ENCODE measurements at places on chromosomes 6 and 20. TPM values are rescaled to one million over a fixed set of nuclear protein-coding genes. Genes with fewer than 3 reads are reported as not detected.

DNA sequence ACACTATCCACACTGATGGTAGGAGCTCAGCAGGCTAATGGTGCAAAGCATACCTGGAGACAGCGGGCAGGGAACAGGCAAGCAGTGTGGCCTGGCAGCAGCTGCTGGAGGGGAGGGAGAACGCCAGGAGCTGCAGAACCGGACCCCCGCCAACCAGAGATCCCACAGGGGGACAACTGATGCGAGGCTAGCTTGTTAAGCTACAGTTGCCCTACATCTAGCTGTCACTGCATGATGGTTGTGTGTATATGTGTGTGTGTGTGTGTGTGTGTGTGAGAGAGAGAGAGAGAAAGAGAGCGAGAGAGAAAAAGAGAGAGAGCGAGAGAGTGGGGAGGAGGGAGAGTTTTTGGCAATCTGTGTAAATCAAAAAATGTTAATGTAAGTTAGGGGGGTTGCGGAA lies 69.7 kb upstream of the NHSL1 start:
- no peak for ATAC-seq

FAM135A gene
- 68.7 TPM for total RNA-seq

- ATAC-seq = no peak
Observed at GRCh38 chr6:134132494-134133141, 80.2 kb upstream of the SLC2A12 start.

- ATAC-seq = peak; percentile 90
Observed at GRCh38 chr6:818196-818595, 125.3 kb upstream of the EXOC2 start.

DNA sequence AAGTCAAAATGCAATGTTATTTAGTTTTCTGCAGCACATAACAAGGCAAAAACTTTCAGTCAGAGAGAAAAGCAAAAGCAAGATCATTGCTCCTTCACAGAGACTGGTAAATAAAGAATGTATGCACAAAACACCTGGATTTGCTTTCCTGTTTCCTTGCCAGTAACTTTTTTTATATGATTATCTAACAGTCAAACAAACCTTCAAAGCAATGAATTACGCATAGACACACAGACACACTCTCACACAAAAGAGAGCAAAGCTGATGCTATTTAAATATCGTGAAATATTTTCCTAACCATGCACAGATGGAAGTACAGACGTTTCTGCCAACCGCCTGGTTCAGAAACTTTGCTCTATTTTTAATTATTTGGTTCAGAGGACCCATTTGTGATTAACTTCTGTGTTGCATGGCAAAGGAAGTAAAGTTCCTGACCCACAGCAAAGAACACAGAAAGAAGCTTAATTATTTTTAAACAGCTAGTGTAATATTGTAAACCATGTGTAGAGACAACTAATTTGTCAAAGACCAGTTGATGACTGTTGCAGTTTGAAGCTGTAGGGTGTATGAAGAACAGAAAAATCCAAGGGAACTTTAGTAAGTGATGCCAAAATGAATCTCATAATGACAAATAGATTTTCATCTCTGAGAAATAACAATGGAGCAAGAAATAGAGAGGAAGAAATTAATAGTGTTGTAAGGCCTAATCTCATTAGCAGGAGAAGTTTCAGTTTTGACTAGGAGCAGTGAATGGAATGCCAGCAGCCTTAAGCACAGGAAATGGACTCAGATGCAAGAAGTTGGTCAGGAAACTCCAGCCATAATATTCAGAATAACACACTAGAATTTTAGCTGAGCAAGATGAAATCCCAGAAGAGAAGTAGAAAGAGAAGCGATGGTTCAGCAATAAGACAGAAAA lies 24.1 kb downstream of the ATXN1 start:
- ATAC-seq = no peak

GRCh38 chr20:56458206-56458821 lies 10.1 kb upstream of the RTF2 start:
- peak; percentile 10 for ATAC-seq

NMBR gene
- total RNA-seq = not detected

DNA sequence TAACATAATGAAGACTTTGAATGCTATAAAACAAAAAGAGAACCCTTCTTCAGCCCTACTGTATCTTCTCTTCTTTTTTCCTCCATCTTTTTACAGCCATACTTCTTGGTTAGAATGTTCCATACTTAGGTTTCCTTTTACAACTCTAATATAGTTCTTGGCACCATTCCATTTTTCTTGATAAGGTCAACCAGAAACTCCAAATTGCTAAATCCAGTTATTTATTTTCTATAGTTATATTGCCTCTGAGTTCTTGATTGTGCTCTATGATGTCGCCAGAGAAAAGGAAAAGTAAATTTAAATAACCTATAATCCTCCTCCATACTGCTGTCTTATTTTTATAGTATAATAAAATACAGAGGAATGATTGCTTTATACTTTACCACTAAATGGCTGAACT lies 26.7 kb upstream of the COL10A1 start:
- no peak for ATAC-seq

TBXT gene
- total RNA-seq = not detected

GRCh38 chr6:161242779-161243693 lies 30.8 kb downstream of the AGPAT4 start:
- ATAC-seq = no peak

GRCh38 chr20:7855545-7855944 lies 84.7 kb downstream of the HAO1 start:
- no peak for ATAC-seq

DNA sequence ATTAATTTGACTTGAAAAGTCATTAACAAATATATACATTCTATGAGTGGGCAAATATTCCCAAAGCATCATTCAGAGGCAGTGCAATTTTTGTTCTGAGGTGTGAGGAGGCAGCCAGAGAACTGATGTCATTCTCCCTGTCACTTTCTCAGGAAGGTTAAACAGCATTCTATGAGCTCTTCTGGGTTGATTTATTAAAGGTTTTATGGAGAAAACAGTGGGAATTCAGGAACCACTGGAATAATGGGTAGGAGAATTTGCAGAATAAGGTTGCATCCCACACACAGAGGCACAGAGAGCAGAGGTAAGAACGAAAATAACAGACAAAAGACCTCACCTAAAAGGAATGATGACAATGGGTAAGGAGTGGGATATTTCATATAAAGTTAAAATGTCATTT lies 860.6 kb downstream of the TFAP2A start:
- ATAC-seq = no peak

- ATAC-seq = no peak
Observed at GRCh38 chr6:128494440-128494839, 26.0 kb downstream of the PTPRK start.

GRCh38 chr6:81735756-81736380 lies 16.6 kb downstream of the TENT5A start:
- no peak for ATAC-seq

CLDN20 gene
- total RNA-seq = not detected

Data from esophagus mucosa (tissue), 1 donor.